HS-27A (cell line): ENCODE measurements at places on chromosomes 7 and 10.
A peak's percentile ranks its signal among the peaks of the same experiment; 100 is the strongest.

DNA sequence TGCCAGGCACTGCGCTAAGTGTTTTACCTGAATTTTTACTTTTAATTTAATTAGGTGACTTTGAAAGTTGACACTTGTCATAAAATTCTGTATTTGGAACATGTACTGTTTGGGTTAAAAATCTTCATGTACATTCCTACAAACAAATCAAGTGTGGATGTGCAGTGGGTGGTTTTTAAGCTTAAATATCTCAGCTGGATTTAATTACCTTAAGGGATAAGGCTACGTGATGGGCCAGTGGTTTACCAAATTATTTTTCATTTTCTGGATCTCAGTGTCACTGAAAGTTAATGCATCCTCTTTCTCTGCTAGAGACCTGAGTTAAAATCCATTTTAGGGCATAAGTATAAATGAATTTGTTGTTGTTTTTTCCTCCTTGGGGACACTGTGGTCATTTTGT, 51.1 kb downstream of the EXOC4 start:
- no peak for DNase-seq

DNA sequence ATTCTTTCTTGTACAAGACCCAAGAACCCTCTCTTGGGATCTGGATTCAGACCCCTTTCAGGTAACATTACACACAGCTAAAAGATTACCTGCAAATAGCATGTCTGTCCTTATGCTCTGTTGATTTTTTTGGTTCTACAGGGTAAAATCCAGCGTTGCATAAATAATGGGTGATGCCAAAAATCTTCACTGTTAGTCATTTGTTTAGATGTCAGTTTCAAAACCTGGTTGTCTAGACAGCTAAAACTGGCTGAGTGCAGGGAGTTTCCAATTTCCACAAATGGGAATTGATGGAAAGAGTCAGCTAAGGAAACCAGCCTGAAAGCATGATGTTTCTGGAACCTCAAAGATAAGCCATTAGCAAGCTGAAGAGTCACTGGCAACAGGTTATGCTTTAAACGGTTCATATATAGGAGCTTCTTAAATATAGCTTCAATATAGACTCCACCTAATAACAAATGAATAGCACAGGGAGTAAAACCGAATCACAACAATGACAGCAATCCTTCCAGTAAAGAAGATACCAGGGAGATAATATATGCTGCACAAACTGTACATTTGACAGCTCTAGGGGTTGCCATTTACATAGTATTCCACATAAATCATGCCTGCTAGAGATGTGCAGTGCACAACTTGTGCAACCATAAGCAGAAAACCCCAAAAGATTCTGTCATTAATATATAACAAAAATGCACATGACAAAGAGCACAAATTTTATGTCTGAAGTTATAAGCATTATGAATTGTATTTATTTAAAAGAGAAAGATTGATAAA, 20.4 kb downstream of the CCDC71L start:
- DNase-seq, result no peak

DNA sequence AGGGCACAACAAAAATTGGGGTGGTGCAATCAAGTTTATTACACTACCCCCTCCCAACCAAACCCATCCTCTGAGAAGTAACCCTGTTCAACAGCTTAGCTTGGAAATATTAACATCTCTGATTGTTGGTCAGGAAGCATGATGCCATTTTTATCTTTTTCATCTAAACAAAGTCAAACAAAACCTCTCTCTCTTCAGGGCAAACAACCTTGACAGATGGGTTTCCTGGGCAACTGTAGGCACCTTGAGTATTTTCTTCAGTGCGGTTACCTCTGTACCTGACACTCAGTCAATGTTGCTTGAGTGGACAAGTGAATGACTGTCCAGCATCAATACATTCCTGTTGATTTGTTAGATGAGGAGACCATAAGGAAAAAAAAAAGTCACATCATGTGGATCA, 183.6 kb downstream of the NRP1 start:
- DNase-seq, result no peak

- DNase-seq, result no peak
Measured at GRCh38 chr10:114767986-114768821, 53.4 kb upstream of the FHIP2A start.

DNA sequence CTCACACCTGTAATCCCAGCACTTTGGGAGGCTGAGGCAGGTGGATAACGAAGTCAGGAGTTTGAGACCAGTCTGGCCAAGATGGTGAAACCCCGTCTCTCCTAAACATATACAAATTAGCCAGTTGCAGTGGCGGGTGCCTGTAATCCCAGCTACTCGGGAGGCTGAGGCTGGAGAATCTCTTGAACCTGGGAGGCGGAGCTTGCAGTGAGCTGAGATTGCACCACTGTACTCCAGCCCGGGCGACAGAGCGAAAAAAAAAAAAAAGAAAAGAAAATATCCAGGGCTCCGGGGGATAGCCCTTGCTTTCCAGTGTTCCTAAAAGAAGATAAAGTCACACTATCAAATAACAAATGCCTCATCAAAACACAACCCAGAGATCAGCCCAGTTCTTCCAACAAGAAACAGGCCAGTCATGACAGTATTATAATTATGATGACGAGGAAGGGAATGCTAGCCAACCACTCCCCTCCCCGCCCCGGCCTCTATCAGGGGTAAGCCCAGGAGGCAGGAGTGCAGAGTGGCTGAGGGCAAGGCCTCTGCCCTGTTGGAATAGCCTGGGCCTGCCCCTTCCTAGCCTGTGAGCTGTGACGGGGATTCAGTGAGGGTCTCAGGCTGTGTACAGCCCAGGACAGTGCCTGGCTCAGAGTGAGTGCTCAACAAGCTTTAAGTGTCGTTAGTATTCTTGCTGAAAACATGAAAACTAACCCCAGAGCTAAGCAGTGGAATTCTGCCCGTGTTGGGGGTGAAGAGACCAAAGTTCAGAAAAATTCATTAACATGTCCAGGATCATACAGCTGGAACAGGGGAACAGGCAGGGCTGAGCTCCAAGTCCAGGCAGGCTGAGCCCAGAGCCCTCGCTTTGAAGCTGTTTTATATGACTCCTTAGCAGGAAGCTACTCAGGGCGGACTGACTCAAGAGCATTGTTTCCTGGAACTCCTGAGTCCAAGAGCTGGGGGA, 54.3 kb downstream of the FAM241B start:
- DNase-seq, result no peak

DNA sequence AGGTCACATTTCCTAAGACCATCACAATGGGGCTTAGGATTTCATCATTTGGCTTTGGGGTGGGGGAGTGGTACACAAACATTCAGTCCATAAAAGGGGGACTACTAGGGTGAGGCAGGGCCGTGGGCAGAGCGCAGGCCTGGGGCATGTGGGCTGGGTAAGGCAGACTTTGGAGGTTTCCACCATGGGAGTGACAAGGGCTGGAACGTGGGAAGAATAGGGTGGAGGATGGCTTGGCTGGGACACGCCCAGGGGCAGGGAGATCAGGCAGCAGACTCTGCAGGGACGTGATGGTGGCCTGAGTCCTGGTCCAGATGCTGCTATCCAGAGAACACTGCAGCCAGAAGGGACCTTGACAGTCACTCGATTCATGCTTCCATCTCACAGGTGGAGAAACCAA, 24.7 kb upstream of the CRHR2 start:
- no peak for DNase-seq

- no peak for DNase-seq
Measured at GRCh38 chr10:123622381-123622780, 43.8 kb upstream of the GPR26 start.

- DNase-seq, result no peak
Measured at GRCh38 chr7:42692621-42693020, 219.2 kb downstream of the C7orf25 start.

GRCh38 chr10:130395248-130395936, 259.2 kb downstream of the GLRX3 start:
- no peak for DNase-seq

DNA sequence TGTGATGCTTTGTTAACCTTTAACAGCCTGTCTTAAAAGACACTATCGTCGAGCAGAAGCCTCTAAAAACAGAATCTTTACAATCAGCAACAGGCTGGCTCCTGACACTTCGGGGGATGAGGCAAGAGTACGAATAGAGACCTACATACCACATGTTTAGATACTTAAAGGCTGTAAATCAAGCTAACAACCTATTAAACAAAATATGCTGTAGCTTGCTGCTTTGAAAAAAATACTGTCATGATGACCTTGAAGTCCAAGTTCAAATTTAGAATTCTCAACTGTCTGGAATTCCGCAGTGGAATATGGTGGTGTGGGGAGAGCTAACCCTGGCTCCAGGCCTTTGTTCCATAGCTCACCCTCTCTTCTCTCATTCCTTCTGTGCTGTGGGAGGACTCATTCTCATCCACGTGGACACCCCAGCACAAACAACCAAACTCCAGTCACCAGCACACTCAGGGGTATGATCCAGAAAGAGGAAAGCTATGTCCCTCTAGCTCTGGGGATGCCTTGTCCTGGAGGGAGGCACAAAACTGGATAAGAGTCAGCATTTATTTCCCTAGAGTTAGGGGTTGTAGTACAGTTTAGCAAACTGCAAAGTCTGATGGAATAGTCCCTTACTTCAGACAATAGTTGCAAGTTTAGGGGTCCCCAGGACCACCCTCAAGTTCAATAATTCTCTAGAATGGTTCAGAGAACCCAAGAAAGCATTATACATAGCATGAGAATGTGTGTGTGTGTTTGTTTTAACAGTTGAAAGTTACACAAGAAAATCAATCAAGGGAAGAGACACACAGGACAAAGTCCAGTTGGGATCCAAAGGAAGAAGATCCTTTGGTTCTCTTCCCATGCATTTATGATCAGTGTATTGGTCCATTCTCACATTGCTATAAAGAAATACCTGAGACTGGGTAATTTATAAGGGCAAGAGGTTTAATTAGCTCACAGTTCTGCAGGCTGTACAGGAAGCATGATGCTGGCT, 196.1 kb upstream of the SVIL start:
- no peak for DNase-seq

DNA sequence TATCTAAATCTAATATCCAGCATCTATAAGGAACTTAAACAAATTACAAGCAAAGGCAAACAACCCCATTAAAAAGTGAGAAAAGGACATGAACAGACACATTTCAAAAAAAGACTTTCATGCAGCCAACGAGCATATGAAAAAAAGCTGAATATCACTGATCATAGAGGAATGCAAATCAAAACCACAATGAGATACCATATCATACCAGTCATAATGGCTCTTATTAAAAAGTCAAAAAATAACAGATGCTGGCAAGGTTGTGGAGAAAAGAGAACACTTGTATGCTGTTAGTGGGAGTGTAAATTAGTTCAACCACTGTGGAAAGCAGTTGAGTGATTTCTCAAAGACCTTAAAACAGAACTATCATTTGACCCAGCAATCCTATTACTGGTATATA, 334.4 kb upstream of the CACNA2D1 start:
- DNase-seq, result no peak

DNA sequence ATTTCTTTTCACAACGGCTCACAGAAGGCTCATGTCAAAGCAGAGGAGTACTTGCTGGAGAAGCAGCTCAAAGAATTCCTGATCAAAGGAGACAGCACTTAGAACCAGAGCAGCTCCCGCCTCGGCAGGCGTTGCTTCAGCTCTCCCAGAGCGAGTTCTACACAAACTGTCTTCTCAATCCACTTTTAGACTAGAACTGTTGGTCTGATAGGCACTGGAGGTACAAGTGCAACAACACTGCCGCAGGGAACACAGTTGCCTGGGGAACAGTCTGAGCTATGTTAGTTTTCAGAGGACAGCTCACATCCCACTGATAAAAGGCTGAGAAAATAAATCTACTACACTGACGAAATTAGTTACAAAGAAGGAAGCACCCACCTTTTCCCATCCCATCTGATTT, 35.4 kb downstream of the CYTH3 start:
- no peak for DNase-seq

- no peak for DNase-seq
Measured at GRCh38 chr7:6246251-6246917, 26.0 kb downstream of the CYTH3 start.

DNA sequence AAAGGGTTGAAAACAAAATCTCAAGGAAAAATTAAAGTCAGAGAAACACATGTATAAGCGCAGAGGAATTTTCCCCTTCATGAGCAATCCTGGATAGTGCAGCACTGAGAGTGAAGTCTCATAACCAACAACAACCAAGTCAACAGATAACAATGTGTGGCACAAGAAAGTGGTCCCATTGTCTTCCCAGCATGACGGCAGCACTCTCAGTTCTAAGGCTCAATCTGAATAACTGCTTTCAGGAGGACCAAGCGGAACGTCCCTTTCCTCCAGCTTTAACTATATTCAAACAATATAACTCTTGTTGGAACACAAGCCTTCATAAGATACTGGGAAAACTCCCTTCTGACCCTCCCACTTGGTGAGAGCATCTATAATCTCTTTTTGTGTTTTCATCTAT, 137.9 kb downstream of the RAPGEF5 start:
- no peak for DNase-seq

DNA sequence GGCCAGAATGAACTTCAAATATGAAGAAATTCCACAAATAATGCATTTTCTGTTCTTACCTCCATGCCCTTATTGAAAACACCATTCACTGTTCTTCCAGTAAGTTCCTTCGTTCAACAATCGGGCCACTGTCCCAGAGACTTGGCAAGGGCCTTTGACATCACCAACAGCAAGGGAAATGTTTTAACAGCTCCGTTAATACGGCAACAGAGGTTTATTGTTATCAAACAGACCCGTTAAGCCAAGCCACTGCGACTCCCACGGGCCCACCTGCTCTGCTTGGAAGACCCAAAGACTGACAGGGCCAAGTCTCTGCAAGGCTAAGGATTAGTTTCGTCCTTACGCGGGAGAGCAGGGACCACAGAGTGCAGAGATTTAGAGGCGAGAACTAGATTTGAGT, 43.4 kb upstream of the LYZL1 start:
- DNase-seq, result no peak

DNA sequence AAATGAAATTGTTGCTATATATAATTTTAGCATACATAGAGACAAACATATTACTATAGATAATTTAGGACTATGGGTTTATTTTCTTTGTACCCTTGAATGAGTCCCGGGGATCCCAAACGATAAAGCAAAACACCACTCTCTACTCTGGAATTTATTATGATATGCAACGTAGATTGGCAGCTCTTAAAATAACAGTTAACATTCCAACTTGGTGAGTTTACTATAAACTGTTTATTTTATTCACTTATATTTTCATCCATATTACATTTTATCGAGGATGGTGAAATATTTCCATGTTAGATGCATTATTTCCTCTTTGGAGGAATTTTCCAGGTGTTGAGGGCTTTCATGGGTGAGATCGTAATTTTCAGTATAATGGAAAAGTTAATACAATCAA, 138.7 kb upstream of the DGKB start:
- DNase-seq, result peak; percentile 30

- no peak for DNase-seq
Measured at GRCh38 chr7:24713039-24713793, 44.0 kb downstream of the GSDME start.

GRCh38 chr10:124315591-124316270, 103.0 kb downstream of the OAT start:
- no peak for DNase-seq

GRCh38 chr10:955820-956217, 24.3 kb upstream of the LARP4B start:
- no peak for DNase-seq

GRCh38 chr10:92480413-92480812, 93.5 kb downstream of the IDE start:
- DNase-seq, result no peak
